Astrocyte (in vitro differentiated cells and primary cell): ENCODE measurements at places on chromosomes 6 and 20. TPM values are rescaled to one million over a fixed set of nuclear protein-coding genes. Genes with fewer than 3 reads are reported as not detected.

- no peak overlapping the region for H3K4me3 ChIP-seq
- H3K36me3 ChIP-seq = no peaks in the 10 kb centered on the region
- DNase-seq = peak; percentile 67
- H3K4me1 ChIP-seq = peaks cover 2% of the 10 kb centered on the region
These were observed 45.4 kb downstream of the TPBG start for GRCh38 chr6:82408952-82409431.

SPATS1 gene
- total RNA-seq = not detected in 2 replicates

C6orf118 gene
- total RNA-seq = not detected in 2 replicates

DNA sequence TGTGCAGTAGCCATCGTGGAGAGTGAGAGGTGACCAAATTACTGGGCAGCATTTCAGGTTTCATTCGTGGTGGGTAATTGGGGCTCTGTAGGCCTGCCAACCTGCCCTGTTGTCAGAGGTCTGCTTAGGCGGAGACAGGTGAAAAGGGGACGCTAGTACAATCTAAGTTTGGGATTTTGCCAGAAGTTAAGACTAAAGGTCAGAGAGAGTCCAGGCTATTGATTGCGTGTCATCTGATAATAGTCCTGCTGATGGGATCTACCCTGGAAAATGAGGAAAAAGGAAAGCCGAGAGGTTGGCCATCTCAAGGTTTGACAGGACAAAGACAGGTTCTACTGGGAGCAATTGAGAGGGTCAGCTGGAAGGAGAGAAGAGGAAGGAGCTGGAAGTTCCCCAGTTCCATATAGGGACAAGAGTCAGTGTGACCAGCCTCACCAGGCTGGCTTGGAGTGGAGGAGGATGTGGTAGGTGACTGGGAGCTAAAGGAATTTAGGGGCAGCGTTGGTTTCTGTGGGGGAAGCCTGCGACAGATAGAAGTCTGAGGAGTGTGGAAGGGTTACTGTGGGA lies 10.9 kb downstream of the ARFGEF2 start:
- peak; percentile 43 for DNase-seq
- H3K36me3 ChIP-seq = no peaks in the 10 kb centered on the region
- H3K4me1 ChIP-seq = peaks cover 28% of the 10 kb centered on the region
- H3K4me3 ChIP-seq = no peak overlapping the region
- no peak overlapping the region for H3K27ac ChIP-seq

GGTLC1 gene
- not detected in 2 replicates for total RNA-seq

TMEM244 gene
- not detected in 2 replicates for total RNA-seq

DNA sequence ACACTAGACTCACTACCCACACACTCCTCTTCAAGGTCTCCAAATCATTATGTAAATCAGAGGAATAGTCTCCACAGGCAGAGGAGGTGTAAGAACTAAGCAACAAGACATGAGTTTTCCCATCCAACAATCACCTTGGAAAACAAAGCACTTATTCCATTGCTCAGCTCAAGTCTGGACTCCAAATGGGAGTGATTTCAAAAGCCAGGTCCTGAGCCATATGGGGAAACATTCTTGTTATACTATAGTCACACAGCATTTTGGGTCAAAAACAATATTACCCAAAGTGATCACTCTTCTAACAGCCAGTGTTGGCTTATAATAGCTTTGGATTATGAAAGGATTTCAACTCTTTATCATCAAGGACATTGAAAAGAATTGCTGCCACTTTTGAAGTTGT lies 3.6 kb upstream of the PRPH2 start:
- H3K4me3 ChIP-seq = no peak overlapping the region
- no peaks in the 10 kb centered on the region for H3K27me3 ChIP-seq
- DNase-seq = no peak
- no peak overlapping the region for H3K27ac ChIP-seq

EFCAB8 gene
- total RNA-seq = 0.41 and 0.65 TPM in 2 replicates

GRCh38 chr6:53437557-53438202 lies 88.9 kb upstream of the ELOVL5 start:
- no peaks in the 10 kb centered on the region for H3K36me3 ChIP-seq
- peak overlapping the region; percentile 25 for H3K27ac ChIP-seq
- peaks cover 6% of the 10 kb centered on the region for H3K4me1 ChIP-seq
- peak; percentile 88 for DNase-seq
- no peak overlapping the region for H3K4me3 ChIP-seq

DNA sequence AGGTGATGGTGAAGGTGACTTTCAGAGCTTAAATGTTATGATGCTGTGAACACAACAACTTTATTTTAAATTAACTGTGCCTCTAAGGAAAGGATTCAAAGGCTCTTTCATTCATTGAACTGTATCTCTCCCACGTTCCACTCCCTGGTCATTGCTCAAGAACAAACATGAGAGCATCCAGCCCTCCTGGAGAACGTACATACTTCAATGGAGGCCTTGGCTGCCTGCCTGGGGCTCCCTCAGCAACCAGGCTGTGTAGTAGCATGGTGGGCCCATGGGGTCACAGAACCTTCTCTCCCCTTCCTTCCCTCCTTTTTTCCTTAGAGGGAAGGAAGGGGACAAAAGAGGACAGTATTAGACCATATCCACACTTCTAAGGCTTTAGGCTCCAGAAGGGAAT lies 234.3 kb downstream of the CDC5L start:
- H3K4me1 ChIP-seq = no peaks in the 10 kb centered on the region
- no peak overlapping the region for H3K4me3 ChIP-seq
- H3K27ac ChIP-seq = no peak overlapping the region
- H3K27me3 ChIP-seq = peaks cover 2% of the 10 kb centered on the region
- DNase-seq = no peak

- no peak overlapping the region for H3K4me3 ChIP-seq
- peaks cover 11% of the 10 kb centered on the region for H3K4me1 ChIP-seq
- no peaks in the 10 kb centered on the region for H3K36me3 ChIP-seq
- no peak for DNase-seq
- no peaks in the 10 kb centered on the region for H3K27me3 ChIP-seq
These were observed 887.1 kb downstream of the TFAP2A start for GRCh38 chr6:9527679-9528286.

DNA sequence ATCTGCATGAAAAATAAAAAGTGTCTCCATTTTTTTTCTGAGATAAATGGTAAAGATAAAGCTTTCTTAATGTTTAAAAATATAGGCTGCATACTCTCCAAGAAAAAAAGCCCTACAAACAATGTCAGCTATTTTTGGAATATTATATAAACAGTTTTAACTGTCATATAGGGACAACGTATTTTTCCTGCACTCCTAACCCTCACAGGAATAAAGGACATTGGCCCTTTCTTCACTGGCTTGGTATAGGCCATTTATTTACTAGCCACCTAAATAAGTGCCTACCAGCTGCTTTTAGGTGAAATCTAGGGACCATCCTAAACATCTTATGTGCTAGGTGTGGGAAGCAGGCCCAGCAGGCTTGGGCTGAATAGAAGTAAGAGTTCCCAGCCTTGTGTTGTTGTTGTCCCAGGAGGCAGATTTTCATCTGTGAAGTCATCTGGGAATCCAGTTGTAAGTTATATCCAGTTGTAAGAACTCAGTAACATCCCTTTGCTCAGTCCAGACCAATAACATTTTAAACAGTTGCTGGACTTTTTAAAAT lies 21.3 kb downstream of the FOXO3 start:
- H3K27me3 ChIP-seq = no peaks in the 10 kb centered on the region
- no peak for DNase-seq
- H3K4me3 ChIP-seq = peak overlapping the region; percentile 47
- peaks cover 43% of the 10 kb centered on the region for H3K4me1 ChIP-seq

- DNase-seq = no peak
- no peak overlapping the region for H3K27ac ChIP-seq
- H3K27me3 ChIP-seq = no peaks in the 10 kb centered on the region
- no peak overlapping the region for H3K4me3 ChIP-seq
These were observed 14.6 kb upstream of the TOX2 start for GRCh38 chr20:43900121-43900466.
